ENCODE measurements at places on chromosomes 12 and 14. TPM values are rescaled to one million over a fixed set of nuclear protein-coding genes. Genes with fewer than 3 reads are reported as not detected.

Gene ST8SIA1
- total RNA-seq: 2.4 TPM

Gene SALL2
- total RNA-seq: 7.6 TPM

Gene SLC5A8
- total RNA-seq: 5.5 TPM

Gene IL23A
- total RNA-seq: 0.73 TPM

Gene KLRG1
- 2.0 TPM for total RNA-seq

DNA sequence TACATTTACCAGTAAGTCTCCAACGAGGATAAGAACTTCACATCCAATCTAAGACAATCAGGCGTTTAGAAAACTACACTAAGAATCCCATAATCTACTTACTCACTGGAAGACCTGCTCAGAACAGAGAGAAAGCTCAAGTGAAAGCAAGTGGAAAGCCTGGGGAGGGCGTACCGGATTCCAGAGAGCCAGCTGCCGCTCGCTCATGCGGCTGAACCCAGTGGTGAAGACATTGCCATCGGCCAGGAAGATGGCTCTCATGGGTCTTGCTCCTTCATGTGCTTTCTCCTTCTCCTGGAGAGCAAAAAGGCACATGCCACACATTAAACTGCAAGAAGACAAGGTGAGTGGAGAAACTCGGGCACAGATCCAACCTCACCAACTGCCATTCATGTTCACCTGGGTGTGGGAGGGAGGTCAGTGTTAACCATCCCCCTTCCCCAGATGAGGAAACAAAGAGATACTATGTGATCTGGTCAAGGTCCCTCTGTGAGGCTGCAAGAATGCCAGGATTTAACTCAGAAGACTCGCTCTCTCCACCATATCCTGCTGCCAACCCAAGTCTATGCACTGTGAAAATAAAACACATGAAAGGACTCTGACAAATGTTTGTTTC is 23.5 kb upstream of the SELPLG start:
- DNase-seq: no peak
- no peak overlapping the region for H3K27ac ChIP-seq
- no peaks in the 10 kb centered on the region for H3K27me3 ChIP-seq
- H3K36me3 ChIP-seq: no peaks in the 10 kb centered on the region

GRCh38 chr12:130839770-130840404 is 837 bp upstream of the STX2 start:
- H3K27me3 ChIP-seq: no peaks in the 10 kb centered on the region
- peak overlapping the region; percentile 78 for H3K4me3 ChIP-seq
- DNase-seq: no peak
- peak overlapping the region; percentile 45 for H3K27ac ChIP-seq
- H3K4me1 ChIP-seq: peaks cover 9% of the 10 kb centered on the region

DNA sequence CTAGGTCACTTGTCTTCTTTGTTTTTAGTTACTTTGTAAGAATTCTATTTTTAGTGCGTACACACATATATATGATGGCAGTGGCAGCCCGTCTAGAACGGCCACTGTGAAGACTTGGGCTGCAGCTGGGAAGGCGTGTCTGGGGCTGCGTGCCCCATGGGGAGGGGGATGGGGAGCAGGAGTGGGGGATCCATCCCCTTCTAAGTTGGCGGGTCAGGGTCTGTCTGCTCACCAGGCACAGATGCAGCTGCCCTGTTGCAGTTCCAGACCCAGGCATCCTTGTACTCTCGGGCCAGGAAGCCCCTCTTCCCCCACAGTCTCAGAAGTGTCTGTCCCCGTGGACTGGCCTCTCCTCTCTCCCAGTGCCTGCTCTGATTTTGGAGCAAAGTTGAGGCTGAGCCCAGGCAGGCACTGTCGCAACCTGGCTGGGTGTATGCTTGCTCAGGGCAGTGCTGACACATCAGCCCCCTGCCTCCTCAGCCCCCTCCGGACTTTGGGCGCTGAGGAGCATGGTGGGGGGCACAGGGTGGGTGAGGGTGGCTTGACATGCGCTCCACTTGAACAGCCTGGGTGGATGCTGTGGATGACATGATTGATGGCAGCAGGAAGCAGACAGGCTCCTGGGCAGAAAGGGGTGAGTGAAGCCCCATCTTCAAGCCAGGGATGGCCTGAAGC is 271.2 kb upstream of the NAV3 start:
- no peaks in the 10 kb centered on the region for H3K36me3 ChIP-seq
- DNase-seq: no peak
- H3K27ac ChIP-seq: no peak overlapping the region
- no peaks in the 10 kb centered on the region for H3K4me1 ChIP-seq
- no peaks in the 10 kb centered on the region for H3K27me3 ChIP-seq

DNA sequence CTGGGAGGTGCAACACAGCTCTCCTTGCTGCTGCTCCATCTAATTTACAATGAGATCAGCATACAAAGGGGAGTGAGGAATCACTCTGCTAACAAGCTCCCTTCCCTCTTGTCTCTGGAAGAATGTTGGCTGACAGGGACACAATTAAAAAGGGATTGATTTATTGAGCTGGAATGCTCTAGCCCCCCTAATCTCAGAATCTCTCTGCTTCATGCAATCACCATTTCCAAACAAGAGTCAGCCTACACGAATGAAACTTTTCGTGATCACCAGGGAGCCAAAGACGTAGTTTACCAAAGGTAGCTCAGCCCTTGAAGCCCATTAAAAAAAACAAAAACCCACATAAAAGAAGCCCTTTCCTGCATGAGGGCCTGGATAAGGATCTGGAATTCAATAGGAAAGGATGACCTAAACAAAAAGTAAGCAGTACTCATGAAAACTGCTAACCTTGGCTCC is 223.8 kb downstream of the C12orf75 start:
- H3K27ac ChIP-seq: no peak overlapping the region

DNA sequence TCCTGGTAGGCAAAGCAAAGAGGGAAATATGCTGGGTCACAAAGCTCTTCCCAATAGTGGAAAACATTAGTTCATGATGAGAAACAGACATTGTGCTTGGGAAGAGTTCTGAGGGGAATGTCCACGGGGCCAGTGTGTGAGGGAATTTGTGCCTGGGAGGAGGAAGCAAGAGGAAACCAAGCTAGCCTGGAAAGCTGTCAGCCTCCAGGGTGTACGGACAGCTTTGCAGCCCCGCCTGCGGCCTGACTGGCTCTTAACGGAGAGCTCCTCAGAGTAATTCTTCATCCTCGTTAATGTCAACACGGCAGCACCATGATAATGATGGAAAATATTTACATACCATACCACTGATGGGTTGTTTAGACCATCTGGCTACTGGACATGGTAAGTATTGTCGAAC is 32.4 kb downstream of the PITPNM2 start:
- no peak for DNase-seq
- no peaks in the 10 kb centered on the region for H3K27me3 ChIP-seq
- no peak overlapping the region for H3K4me3 ChIP-seq
- peaks cover 5% of the 10 kb centered on the region for H3K4me1 ChIP-seq

DNA sequence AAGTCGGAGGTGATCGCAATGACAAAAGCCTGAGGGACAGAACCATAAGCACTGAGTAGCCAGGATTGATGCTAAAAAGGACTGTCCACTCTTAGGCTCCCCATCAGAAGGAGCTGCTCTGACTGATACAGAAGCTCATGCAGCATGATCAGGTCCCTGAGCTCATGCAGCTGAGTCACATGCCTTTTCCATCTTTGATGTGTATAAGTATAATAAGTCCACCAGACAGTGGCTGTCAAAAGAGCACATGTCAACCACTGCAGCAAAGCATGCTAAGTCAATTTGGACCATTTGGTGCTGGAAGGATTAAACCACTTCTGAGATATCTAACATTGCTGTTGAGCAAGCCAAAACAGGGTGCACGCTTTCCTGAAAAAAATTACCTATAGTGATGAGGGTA is 144.1 kb downstream of the NTF3 start:
- H3K27ac ChIP-seq: no peak overlapping the region
- H3K4me3 ChIP-seq: no peak overlapping the region
- no peak for DNase-seq
- no peaks in the 10 kb centered on the region for H3K36me3 ChIP-seq
- no peaks in the 10 kb centered on the region for H3K27me3 ChIP-seq

GRCh38 chr14:99522025-99522401 is 40.8 kb downstream of the CCNK start:
- no peaks in the 10 kb centered on the region for H3K27me3 ChIP-seq
- no peaks in the 10 kb centered on the region for H3K36me3 ChIP-seq

DNA sequence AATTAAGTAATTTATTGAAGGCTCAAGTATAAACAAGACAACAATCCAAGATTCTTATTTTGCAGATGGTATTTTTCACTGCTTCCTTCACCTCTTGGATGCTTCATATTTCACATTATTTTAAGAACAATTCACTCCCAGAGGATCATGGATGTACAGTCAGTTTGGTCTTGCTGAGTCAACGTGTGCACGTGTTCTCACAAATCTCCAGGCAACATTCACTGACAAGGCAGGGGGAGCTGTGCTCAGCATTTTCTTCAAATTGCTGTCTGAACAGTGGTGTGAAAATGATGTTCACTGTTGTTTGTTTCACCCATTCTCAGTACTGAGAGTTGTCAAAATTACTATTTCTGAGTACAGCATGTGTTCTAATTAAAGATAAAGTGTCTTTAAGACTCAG is 118.3 kb upstream of the SLC38A4 start:
- H3K4me3 ChIP-seq: no peak overlapping the region
- no peaks in the 10 kb centered on the region for H3K36me3 ChIP-seq
- no peaks in the 10 kb centered on the region for H3K27me3 ChIP-seq
- no peak for DNase-seq
- no peaks in the 10 kb centered on the region for H3K4me1 ChIP-seq

DNA sequence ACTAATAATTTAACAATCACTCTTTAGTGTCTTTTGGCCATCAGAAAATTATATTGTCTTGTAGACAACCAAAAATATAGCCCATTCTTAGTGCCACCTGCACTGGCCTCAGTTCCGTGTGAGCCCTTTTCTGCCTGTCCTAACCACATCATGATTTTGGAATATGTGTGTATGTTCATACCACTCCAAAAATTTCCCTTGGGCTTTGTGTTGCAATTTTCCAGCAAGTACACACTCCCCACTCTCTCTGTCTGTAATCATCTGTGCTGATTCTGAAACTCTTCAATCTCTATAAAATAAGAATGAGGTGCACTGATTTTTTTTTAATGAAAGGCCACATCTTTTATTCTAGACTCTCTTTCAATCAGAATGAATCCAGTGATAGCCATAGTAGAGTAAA is 196.0 kb downstream of the PIK3C2G start:
- DNase-seq: no peak
- no peaks in the 10 kb centered on the region for H3K27me3 ChIP-seq
- no peaks in the 10 kb centered on the region for H3K36me3 ChIP-seq
- H3K4me3 ChIP-seq: no peak overlapping the region
- H3K4me1 ChIP-seq: no peaks in the 10 kb centered on the region
- no peak overlapping the region for H3K27ac ChIP-seq
